H4 (cell line): ENCODE measurements at places on chromosomes 3 and 15. TPM values are rescaled to one million over a fixed set of nuclear protein-coding genes. Genes with fewer than 3 reads are reported as not detected.

DNA sequence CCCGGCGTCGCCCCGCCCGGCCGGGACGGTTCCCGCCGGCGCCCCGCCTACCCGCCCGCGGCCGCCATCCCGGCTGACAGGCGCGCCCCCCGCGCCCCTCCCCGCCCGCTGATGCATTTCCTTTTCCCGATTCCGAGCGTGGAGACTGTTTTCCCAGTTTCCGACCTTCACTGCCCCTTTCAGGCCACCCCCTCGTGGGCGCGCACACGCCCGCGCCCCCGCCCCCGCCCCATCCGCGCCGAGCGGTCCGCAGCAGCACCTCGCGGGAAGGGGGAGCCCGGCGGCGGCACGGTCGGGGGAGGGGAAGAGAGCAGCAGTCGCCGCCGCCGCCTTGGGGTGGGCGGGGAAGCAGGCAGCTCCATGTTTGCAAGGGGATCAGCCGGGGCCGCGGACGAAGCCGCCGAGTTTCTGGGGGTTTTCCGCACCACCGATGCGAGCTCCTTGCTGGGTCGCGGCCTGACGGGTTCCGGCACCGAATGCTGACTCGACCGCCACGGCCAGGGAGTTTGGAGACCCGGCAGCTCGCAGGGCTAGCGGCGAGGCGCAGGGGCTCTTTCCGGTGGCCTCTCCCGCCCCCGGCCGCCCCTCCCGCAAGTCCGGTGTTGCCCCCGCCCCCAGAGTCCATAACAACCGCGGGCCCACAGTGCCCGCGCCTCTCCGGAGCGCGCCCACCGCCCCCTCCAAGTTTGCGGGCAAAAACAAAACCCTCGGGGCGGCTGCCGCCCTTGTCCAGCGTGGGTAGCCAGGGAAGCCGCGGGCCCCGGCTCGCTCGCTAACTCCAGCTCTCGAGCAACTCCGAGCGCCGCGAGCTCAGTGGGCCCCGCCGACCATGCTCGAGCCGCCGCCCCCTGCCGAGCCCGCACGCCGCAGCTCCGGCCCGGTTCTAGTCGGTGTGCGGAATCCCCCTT lies 3.2 kb upstream of the SIN3A start:
- peak; percentile 61 for DNase-seq

GRCh38 chr3:79249701-79250100 lies 518.1 kb downstream of the ROBO1 start:
- DNase-seq, result no peak

DNA sequence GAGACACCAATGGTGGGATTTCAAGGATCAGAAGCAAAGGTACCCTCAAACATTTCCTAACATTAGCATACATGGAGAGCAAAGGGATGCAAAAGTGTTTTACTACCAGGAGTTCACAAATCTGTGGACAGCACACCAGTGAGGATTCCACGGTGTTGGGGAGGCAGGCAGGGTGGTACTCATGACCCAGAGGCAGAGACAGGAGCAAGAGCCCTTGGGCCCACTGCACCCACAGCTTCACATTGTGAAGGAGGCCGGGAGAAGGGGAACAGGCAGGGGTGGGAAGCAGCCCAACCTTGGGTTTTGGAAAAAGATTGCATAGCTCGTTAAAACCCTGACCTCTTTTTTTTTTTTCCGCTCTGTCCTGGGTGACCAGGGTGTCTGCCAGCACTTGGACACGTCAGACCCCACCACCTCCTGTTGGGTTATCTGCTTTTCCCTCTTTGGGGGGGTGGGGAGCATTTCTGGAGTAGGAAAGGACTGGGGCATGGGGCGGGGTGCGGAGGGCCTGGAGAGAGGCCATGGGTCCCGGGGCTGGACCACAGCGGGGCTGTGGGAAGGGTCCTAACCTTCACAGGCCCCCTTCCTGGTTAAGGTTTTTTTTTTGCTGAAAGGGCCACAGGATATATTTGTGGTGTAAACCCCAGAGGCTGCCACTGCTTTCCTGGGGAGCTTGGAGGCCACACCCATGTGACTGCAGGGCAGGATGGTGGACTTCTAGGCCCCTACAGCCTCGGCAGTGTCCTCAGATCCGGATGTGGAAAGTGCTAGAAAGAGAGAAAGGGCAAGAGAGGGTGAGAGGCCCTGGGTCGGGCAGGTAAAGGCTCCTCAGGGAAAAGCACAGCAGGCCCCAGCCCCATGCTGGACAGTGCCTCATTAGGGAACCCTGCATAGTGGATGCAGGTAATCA lies 12.5 kb downstream of the SH2D7 start:
- no peak for DNase-seq

Gene SH2D7
- total RNA-seq, result not detected in 2 replicates

DNA sequence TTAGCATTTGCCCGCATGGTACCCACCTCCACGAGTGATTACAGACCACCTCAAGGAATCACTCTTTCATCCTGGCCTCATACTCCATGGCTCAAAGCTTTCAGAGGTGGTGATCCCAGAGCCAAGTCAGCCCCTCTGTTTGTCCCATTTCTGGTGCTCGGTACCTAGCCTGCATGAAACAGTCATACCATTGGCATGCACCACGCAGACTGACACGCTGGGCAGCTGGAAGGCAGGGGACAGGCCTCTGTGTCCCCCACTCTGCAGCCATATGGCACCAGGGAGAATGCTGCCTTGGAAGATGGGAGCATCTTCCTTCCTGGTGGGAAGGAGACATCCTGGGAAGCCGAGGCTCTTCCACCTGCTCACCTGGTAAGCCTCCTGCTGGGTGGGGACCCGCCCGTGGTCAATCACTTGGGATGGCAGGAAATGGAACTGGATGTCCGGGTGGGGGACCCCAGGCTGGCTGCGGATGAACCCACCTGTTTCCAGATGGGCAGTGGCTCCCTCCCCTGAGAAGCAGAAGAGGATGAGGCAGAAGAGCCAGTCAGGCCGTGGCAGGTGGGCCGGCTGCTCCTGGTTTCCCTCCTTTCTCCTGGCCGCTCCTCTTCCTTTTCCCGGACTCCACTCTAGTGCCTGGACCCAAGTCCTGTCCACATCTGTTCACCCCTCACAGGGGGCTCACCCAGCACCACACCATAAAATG lies 26.9 kb downstream of the CHDH start:
- DNase-seq, result no peak

GRCh38 chr3:190534386-190534785 lies 20.5 kb downstream of the IL1RAP start:
- DNase-seq, result no peak

Gene SERINC4
- total RNA-seq, result not detected in 2 replicates

- DNase-seq, result no peak
These were observed 191.6 kb upstream of the TOPAZ1 start for GRCh38 chr3:44050101-44050500.

Gene LRRIQ4
- not detected in 2 replicates for total RNA-seq

Gene EPHB3
- total RNA-seq, result 1.0 and 2.0 TPM in 2 replicates

DNA sequence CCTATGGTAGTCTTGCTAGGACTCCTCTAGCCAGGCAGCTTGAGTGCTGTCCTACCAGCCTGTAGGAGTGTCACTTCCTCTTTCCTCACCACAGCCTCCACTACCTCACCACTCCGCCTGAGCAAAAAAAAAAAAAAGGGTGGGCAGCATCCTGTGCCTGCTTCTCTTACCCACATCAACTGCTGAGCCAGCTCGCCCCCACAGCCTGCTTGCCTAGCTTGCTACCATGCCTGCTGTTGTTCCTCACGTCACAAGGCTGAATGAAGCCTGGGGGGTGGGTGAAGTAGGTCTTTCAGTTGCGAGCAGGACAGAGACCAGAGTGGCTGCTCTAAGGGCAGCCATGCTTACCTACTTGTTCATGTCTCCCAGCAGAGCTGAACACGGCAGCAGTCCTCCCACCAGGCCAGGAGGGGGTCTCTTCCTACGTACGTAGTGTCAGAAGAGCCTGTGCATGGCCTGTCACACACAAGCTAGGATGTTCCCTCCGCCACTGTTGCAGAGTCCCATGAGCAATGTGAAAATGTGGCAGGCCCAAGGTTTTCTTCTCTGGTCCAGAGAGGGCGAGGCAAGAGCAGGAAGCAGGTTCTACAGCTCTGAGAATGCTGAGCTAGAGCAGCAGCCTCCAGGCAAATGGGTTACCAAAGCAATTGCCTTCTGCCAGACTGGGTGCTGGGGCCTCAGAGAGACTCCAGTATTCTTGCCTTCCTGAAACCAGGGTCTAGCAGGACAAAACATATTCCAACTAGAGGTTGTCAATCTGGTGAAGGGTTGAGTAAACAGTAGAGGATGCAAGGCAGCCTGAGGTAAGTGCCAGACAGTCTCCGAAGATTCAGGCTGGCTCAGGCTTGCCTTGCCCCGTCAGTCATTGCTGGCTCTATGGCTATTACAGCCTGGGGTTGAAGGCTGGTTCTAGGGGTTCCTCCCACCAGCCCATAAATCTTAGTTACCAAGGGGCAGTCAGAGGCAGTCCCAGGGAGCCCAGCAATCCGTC lies 8.1 kb downstream of the PPM1M start:
- no peak for DNase-seq

DNA sequence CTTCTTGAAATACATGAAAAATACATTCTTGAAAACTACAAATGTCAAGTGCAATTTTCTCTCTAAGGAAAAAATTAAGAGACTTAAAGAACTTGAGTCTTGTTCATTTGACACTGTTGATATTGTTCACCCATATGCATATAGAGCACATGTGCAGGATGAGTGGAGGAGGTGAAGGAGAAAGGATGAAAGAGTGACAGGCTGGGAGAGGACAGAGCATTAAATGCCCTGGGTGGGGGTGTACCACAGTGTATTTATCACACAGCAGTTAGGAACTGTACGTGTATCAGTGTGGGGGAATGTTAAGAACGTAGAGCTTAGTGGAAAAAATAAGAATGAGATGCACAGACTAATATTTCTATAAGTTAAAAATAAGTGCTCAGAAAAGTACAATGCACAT lies 45.7 kb downstream of the CTDSPL start:
- no peak for DNase-seq

Gene MME
- 8.4 and 16.0 TPM in 2 replicates for total RNA-seq

DNA sequence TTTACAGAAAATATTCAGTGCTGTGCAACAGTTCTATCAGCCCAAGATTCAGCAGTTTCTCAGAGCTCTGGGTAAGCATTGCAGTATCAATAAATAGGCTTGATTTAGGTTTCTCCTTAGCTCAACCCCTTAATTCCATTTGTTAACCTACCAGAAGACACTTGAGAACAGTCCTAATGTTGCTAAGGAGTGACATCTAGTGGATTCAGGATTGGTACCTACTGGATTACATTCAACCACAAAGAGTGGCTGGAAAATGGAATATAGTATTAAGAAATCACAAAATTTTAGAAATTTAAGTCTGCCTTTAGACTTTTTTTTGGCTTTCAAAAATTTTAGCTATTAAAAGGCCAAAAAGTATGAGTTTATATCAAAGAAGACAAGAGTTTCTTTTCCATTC lies 34.7 kb downstream of the POLG start:
- DNase-seq, result no peak

- DNase-seq, result no peak
These were observed 3.5 kb upstream of the IL20RB start for GRCh38 chr3:136954251-136954650.

Gene CDC25A
- total RNA-seq, result 10.0 and 12.2 TPM in 2 replicates

Gene HCLS1
- 0.08 TPM in 1 of 2 replicates, not detected in the other for total RNA-seq

- no peak for DNase-seq
These were observed 852.3 kb downstream of the OTOL1 start for GRCh38 chr3:162348912-162349311.

GRCh38 chr3:187520027-187520945 lies 149.9 kb downstream of the SST start:
- peak; percentile 14 for DNase-seq

GRCh38 chr15:46901001-46901400 lies 816.3 kb upstream of the SEMA6D start:
- DNase-seq, result no peak

DNA sequence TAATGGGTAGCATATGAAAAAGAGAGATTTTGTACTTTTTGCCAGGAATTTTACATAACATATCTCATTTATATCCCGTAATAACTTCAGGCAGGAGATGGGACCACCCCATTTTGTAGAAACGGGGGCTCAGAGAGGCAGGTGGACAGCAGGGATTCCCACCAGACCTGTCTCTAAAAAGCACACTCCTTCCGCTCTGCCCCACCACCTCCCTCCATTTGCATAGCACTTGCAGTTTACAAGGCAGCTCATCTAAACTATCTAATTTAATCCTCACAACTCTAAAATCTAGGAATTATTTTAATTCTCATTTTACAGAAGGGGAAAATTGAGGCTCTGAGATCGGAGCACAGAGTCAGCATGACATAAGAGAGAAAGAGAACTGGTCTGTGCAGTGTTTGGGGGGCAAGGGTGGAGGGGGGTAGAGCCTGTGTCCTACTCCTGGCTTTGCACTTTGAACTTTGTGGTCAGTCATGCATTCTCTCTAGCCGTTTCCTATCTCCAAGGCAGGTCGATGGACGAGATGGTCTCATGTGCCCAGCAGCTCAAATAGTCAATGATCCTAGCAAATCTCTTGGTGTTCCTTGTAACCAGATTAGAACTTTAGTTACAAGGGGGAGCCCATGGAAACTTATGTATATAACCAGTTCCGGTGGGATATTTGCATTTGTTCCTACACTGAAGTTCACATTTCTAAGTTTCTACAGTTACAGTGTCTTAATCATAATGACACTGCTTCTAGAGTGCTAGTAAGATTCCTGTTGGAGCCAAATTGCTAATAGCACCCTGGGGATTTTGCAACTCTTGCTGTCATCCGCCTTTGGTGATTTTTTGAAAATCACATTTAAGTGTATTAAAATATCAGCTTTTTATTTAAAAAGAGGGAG lies 18.6 kb downstream of the CRYGS start:
- no peak for DNase-seq

DNA sequence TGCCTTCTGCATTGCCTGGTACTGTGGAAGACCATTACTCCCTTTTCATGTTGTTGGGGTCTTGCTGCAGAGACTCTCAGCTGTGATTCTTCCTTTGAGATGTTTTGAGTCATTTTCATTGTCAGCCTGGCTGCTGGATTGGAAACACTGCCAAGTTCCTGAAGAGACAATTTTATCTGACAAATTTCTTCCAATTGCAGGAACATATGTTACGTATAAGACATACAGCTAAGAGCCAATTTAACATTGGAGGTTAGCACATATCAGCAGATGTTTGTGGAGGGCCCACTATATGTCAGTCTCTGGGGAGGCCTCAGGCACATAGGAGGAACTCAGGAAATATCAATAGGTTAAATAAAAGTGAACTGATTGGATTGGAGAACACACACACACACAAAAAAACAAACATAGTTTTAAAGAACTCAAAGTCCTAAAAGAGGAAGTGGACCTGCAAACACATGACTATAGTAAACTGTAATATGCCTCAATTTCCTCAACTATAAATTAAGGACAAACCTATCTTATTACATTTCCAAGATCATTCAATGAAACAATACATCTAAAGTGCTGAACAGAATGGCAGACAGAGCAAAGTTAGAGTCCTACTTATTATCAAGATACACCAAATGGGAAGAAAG lies 172.3 kb downstream of the MYRIP start:
- DNase-seq, result no peak

Gene MUC13
- 0.12 and 0.14 TPM in 2 replicates for total RNA-seq

- DNase-seq, result no peak
These were observed 177.9 kb upstream of the TLE3 start for GRCh38 chr15:70275461-70276138.
